Activated CD8-positive, alpha-beta T cell treated with anti-CD3 and anti-CD28 coated beads, Interleukin-2, amount 10 ng/mL, durations not matched to agents 7 days and 5 days (primary cell): ENCODE measurements at places on chromosomes 13 and 19.

- H3K4me3 ChIP-seq, result no peak overlapping the region
- no peak for DNase-seq
- no peak overlapping the region for H3K27ac ChIP-seq
- H3K27me3 ChIP-seq, result peaks cover 21% of the 10 kb centered on the region
- no peaks in the 10 kb centered on the region for H3K36me3 ChIP-seq
These were observed 61.2 kb downstream of the WASF3 start for GRCh38 chr13:26618726-26619125.

DNA sequence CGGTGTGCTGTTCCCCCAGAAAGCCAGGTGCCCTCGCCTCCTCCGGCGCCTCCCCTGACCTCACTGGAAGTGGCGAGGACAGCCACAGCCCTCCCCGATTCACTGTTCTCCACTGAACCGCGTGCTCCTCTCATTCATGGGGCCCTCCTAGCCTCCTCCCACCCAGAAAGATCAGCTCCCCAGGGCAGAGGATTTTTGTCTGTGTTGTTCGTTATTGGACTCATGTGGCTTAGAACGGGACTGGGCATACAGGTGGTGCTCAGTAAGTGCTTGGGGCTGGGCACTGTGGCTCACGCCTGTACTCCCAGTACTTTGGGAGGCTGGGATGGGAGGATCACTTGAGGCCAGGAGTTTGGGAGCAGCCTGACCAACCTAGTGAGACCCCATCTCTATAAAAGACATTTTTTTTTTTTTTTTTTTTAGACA lies 3.8 kb downstream of the PRTN3 start:
- peaks cover 4% of the 10 kb centered on the region for H3K4me1 ChIP-seq
- no peaks in the 10 kb centered on the region for H3K36me3 ChIP-seq
- peak; percentile 41 for DNase-seq
- H3K27me3 ChIP-seq, result peaks cover 18% of the 10 kb centered on the region

DNA sequence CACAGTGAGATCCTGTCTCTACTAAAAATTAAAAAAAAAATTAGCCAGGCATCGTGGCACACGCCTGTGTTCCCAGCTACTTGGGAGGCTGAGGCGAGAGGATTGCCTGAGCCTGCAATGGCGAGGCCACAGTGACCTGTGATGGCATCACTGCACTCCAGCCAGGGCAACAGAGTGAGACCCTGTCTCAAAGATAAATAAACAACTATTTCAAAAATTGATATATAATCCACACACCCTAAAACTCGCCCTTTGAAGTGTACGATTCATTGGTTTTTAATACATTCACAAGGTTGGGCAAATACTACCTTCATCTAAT lies 12.1 kb upstream of the TICAM1 start:
- peaks cover 18% of the 10 kb centered on the region for H3K36me3 ChIP-seq
- no peaks in the 10 kb centered on the region for H3K27me3 ChIP-seq
- DNase-seq, result no peak
- H3K4me1 ChIP-seq, result peaks cover 10% of the 10 kb centered on the region

- DNase-seq, result no peak
- no peaks in the 10 kb centered on the region for H3K36me3 ChIP-seq
- peaks cover 42% of the 10 kb centered on the region for H3K27me3 ChIP-seq
- H3K27ac ChIP-seq, result no peak overlapping the region
- H3K4me1 ChIP-seq, result peaks cover under 1% of the 10 kb centered on the region
- H3K4me3 ChIP-seq, result no peak overlapping the region
These were observed 2.6 kb downstream of the TNFRSF19 start for GRCh38 chr13:23572836-23573235.

DNA sequence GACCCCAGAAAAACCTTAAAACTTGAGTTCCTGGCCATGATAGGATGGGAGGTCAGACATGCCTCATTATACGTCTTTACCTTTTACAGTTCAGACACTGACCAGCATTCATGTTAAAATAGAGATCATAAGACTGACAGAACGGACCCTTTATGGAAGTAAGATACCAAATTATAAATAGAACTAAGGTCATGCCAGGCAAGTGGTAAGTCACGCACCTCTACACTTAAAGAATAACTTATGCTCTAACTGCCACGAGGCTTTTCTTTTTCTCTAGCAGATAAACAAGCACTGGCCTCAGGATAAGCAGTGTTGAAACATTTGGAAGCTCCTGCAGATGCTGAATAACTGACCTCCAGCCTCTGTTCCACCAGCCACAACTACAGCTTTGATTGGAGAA lies 28.4 kb downstream of the GPR42 start:
- no peaks in the 10 kb centered on the region for H3K36me3 ChIP-seq
- no peak overlapping the region for H3K27ac ChIP-seq
- H3K4me3 ChIP-seq, result no peak overlapping the region
- peaks cover 6% of the 10 kb centered on the region for H3K27me3 ChIP-seq
- DNase-seq, result no peak
- peaks cover 2% of the 10 kb centered on the region for H3K4me1 ChIP-seq

GRCh38 chr13:34352958-34353357 lies 535.0 kb downstream of the RFC3 start:
- H3K27me3 ChIP-seq, result no peaks in the 10 kb centered on the region
- no peak overlapping the region for H3K4me3 ChIP-seq
- H3K27ac ChIP-seq, result no peak overlapping the region
- no peaks in the 10 kb centered on the region for H3K4me1 ChIP-seq
- no peak for DNase-seq
- no peaks in the 10 kb centered on the region for H3K36me3 ChIP-seq

DNA sequence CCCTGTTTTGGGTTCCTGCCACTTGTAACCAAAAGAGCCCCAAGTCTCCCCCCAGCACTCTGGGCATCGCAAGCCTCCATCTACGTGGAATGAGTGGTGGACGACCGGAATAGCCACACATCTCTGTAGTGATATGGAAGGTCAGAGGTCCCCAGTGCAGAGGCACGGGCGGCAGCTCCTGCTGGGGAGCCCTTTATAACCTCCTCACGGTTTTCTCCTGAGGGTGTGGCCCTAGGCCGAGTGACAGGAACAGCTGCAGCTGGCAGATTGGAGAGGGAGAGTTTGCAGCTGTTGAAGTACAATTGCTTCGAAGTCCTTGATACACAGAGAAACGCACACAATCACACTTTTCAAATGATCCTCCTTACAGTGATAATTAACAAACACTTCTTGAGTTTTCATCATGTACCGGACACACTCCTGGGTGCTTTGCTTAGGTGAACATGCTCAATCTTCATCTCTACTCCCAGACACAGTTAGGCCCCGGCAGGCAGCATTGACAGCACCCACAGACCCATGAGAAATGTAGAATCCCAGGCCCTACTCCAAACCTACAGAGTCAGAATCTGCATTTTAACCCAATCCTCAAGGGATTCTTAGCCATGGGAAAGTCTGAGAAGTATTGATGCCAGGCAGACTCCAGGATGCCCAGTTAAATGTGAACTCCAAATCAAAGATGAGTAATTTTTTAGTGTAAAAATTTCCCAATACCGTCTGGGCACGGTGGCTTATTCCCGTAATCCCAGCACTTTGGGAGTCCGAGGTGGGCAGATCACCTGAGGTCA lies 4.9 kb upstream of the ZNF787 start:
- DNase-seq, result no peak
- H3K27ac ChIP-seq, result no peak overlapping the region
- peaks cover 21% of the 10 kb centered on the region for H3K4me1 ChIP-seq
- no peaks in the 10 kb centered on the region for H3K27me3 ChIP-seq
- H3K4me3 ChIP-seq, result no peak overlapping the region
- no peaks in the 10 kb centered on the region for H3K36me3 ChIP-seq

GRCh38 chr13:77903435-77903834 lies 15.2 kb downstream of the EDNRB start:
- no peaks in the 10 kb centered on the region for H3K4me1 ChIP-seq
- H3K4me3 ChIP-seq, result no peak overlapping the region
- H3K36me3 ChIP-seq, result no peaks in the 10 kb centered on the region
- no peak for DNase-seq

DNA sequence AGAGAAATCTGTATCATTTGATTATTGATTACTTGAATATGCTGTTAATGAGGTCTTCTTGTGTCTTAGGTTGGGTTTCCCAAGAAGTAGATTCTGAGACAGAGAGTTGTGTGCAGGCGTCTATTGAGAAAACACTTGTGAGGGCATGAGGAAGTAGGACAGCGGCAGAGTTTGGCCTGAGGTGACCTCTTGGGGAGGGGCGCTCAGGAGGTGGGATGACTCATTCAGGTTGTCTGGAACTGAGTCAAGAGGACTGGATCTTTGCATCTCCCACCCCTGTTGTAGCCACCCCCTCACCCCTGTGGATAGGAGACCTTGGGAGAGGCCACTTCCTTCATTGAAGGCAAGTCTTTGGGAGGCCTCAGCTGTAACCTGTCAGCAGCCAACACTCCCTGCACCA lies 35.2 kb upstream of the WDFY2 start:
- H3K4me3 ChIP-seq, result no peak overlapping the region
- H3K4me1 ChIP-seq, result peaks cover 3% of the 10 kb centered on the region
- no peak overlapping the region for H3K27ac ChIP-seq
- DNase-seq, result no peak
- peaks cover 2% of the 10 kb centered on the region for H3K36me3 ChIP-seq

- no peak for DNase-seq
- H3K36me3 ChIP-seq, result no peaks in the 10 kb centered on the region
- H3K4me3 ChIP-seq, result no peak overlapping the region
- peaks cover 12% of the 10 kb centered on the region for H3K27me3 ChIP-seq
These were observed 3.1 kb upstream of the FFAR1 start for GRCh38 chr19:35344511-35345031.

GRCh38 chr19:45323671-45324081 lies 1.0 kb upstream of the CKM start:
- H3K4me1 ChIP-seq, result peaks cover 3% of the 10 kb centered on the region
- no peak overlapping the region for H3K27ac ChIP-seq
- H3K27me3 ChIP-seq, result peaks cover 18% of the 10 kb centered on the region
- DNase-seq, result no peak
- H3K36me3 ChIP-seq, result no peaks in the 10 kb centered on the region

DNA sequence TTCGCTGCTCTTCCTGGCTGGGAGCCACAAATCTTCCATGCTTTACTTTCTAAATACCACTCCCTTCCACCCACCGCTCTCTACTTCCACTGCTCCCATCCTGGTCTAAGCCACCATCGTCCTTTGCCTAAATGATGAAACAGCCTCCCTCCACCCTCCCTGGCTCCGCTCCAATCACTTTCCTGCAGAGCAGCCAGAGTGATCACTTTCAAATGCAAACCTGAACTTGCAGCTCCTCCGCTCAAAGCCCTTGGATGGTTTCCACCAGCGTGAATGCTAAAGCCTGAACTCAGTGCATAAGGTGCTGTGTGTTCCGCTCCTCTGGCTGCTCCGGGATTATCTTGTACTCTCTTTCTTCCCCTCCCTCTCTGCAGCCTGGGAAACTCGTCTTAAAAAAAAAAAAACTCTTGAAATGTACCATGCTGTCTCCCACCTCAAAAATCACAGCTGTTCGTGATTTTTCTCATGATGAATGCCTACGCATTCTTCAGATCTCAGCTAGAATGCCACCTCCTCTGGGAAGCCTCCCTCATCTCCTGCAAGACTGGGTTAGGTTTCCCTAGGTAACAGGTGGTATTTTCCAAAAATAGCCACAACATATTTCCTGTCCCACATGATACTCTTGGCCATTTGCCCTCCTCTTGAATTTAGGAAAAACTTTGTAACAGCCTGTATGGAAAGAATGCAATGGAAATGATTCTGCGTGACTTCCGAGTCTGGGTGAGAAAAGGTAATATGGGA lies 3.7 kb upstream of the SIN3B start:
- H3K4me1 ChIP-seq, result peaks cover 26% of the 10 kb centered on the region
- peaks cover 27% of the 10 kb centered on the region for H3K27me3 ChIP-seq
- no peak for DNase-seq
- peak overlapping the region; percentile 27 for H3K4me3 ChIP-seq
